A549 treated with RU486 at 1 μM for 4 hours (cell line): ENCODE measurements at places on chromosomes 11 and 22. TPM values are rescaled to one million over a fixed set of nuclear protein-coding genes. Genes with fewer than 3 reads are reported as not detected.

TSSK2 gene
- not detected in 5 replicates for total RNA-seq

OSM gene
- not detected in 5 replicates for total RNA-seq

MMP8 gene
- not detected in 5 replicates for total RNA-seq

DNAJB7 gene
- not detected in 5 replicates for total RNA-seq

HNRNPUL2 gene
- total RNA-seq = 35.2 to 46.4 TPM (median 41.7 TPM) in 5 replicates
